ENCODE measurements at places on chromosomes 2 and 18. TPM values are rescaled to one million over a fixed set of nuclear protein-coding genes. Genes with fewer than 3 reads are reported as not detected.

Gene MTCL1
- total RNA-seq = 141 TPM

DNA sequence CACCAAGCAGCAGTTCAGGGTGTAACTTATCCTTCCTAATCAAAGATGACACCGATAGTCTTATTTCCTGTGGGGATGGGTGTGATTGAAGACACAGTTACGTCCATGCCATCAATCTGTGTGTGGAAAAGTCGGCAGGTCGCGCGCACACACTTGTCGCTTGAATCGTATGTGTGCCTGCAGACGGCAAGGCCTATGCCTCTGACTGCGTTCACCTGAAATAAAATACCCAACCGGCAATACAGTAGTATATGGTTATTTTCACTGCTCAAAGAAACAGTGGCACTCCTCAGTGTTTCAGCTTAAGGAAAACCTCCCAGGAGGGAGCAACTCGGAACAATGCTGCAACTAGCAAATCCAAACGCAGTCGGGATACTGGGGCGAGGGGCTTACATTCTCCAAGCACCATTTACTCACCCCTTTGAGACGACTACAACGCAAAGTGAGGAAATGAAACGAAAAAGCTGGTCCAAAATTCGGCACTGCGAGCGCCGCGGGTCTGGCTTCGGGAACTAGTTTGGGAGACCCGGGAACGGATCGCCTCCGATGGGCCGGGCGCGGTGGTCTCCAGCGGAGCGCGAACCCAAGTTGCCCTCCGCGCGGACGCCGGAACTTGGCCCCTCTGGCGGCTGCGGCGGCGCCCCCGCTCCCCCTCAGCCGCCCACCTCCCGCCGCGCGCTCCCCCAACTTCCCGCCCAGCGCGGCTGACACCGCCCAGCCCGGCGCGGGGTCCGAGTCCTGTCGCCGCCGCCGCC, 675 bp downstream of the PRKD3 start:
- peak; percentile 69 for DNase-seq

GRCh38 chr18:13302040-13302439, 83.5 kb downstream of the LDLRAD4 start:
- no peak for DNase-seq

- no peak for DNase-seq
Observed at GRCh38 chr18:54675076-54675475, 84.0 kb downstream of the DYNAP start.

DNA sequence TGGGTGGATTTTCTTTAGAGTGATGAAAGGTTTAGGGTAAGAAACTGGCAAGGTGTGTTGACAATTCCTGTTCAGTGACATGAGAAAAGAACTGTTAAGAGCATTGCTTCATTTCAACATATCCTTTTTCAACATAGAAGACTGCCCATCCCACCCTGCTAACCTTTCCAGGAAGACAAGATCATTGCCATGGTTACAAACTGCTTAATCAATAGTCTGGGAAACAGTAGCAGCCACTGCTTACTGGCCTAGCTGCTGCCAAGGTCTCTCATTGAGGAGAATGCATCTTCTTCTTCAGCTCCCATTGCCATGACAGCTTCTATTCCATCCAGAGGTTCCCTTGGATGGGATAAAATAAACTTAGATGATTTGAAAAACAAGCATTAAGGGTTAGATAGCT, 212.1 kb downstream of the LRRTM1 start:
- no peak for DNase-seq

GRCh38 chr2:85761-86160, 39.5 kb upstream of the FAM110C start:
- no peak for DNase-seq

GRCh38 chr2:119378566-119378965, 11.8 kb downstream of the DBI start:
- no peak for DNase-seq

Measured in mucosa of descending colon (tissue), 3 donors.